ENCODE measurements at places on chromosomes 16 and 17. TPM values are rescaled to one million over a fixed set of nuclear protein-coding genes. Genes with fewer than 3 reads are reported as not detected.
A peak's percentile ranks its signal among the peaks of the same experiment; 100 is the strongest.

DNA sequence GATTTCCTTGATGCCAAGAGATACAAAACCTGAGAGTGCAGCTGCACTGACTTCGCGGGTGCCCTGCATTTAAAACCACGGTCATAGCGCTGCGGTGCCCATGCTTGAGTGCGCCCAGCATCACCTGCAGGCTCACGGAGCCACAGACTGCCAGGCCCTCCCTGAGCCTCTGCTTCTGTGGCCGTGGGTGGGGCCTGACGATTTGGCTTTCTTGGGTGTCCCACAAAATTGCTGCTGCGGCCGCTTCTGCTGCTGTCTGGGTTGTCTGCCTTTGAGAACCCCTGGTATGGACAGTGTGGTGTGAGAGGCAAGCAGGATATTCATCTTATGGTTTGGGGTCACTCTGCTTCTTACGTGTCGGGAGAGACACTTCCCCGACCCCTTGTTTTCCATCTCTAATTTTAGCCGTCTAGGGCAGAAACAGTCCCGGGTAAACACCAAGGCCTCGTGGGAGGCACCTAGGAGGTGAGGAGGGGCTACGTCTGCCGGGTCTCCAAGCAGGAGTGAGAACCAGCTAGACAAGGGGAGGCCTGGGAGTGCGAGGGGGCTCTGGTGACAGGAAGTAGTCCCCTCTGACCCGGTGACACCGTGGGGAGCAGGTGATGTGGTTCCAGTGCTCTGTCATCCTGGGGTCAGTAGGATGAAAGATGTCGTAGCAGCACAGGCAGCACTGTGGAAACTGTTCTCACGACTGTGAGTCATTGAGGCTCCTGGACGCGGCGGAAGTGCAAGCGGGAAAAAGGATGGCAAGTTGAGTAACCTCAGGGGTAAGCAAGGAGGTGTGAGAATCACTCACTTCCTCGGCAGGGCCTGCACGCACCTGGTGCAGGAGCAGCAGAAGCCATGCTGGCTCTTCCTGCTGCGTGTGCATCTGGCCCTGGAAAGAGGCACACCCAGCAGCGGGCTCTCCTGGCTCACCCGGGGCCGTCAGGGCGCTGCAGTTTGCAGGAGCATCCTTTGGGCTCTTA lies 176.3 kb downstream of the RPTOR start:
- peak; percentile 39 for DNase-seq

KRT14 gene
- total RNA-seq: 5.1 TPM

ABCA9 gene
- total RNA-seq: 12.2 TPM

DNA sequence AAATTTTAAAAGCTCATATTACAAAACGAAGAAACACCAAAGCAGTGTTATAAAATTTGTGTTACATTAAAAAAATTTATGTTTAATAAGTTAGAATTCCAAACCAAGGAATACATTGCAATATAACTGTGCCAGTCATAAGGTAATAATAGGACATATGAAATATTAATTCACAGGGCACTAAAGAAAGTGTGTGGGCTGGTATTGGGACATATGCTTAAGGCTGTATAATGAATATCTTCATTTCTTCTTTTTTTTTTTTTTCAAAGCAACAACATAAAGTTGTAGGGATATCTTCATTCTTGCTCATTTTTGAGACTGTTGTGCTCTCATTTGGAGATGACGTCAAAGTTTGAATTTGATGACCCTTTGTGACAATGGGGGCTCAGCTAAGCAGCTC lies 17.5 kb upstream of the FBXO47 start:
- DNase-seq: no peak

ITGA2B gene
- total RNA-seq: not detected

DNA sequence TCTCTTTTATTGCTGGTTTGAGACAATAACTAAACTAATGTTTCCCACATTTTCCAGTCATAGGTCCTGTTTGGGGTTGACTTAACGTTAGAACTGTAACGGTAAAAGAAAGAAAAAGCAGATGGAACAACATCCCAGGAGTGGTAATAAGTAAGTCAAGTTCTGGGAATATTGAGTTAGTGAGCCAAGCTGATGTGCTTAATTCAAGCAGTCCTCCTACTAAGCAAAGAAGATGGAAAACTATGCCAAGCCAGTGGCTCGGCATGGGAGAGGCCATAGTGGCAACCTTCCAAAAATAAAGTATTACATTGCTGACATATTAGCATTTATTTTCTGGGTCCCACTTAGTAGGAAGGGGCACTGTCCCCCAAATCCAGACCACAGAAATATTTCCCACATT lies 161.7 kb upstream of the CDH5 start:
- DNase-seq: no peak

GRCh38 chr17:4576729-4577322 lies 7.5 kb upstream of the SMTNL2 start:
- DNase-seq: no peak

DNA sequence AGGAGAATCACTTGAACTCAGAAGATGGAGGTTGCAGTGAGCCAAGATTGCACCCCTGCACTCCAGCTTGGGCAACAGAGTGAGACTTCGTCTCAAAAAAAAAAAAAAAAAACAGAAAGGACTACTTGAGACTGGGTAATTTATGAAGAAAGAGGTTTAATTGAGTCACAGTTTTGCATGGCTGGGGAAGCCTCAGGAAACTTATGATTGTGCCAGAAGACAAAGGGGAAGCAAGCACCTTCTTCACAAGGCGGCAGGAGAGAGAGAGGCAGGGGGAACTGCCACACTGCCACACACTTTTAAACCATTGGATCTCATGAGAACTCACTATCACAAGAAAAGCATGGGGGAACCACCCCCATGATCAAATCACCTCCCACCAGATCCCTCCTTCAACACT lies 9.0 kb upstream of the MILR1 start:
- DNase-seq: no peak

DNA sequence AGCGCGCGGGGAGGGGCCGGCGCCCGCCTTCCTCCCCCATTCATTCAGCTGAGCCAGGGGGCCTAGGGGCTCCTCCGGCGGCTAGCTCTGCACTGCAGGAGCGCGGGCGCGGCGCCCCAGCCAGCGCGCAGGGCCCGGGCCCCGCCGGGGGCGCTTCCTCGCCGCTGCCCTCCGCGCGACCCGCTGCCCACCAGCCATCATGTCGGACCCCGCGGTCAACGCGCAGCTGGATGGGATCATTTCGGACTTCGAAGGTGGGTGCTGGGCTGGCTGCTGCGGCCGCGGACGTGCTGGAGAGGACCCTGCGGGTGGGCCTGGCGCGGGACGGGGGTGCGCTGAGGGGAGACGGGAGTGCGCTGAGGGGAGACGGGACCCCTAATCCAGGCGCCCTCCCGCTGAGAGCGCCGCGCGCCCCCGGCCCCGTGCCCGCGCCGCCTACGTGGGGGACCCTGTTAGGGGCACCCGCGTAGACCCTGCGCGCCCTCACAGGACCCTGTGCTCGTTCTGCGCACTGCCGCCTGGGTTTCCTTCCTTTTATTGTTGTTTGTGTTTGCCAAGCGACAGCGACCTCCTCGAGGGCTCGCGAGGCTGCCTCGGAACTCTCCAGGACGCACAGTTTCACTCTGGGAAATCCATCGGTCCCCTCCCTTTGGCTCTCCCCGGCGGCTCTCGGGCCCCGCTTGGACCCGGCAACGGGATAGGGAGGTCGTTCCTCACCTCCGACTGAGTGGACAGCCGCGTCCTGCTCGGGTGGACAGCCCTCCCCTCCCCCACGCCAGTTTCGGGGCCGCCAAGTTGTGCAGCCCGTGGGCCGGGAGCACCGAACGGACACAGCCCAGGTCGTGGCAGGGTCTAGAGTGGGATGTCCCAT lies 232.8 kb downstream of the SEC14L1 start:
- DNase-seq: peak; percentile 71

- DNase-seq: no peak
Observed at GRCh38 chr16:17154981-17155380, 315.8 kb downstream of the XYLT1 start.

GRCh38 chr16:22313876-22314470 lies 16.8 kb downstream of the POLR3E start:
- peak; percentile 9 for DNase-seq

TOM1L1 gene
- total RNA-seq: 108 TPM

GRCh38 chr17:51351890-51352289 lies 91.5 kb downstream of the UTP18 start:
- no peak for DNase-seq

SCN4A gene
- total RNA-seq: not detected

DNA sequence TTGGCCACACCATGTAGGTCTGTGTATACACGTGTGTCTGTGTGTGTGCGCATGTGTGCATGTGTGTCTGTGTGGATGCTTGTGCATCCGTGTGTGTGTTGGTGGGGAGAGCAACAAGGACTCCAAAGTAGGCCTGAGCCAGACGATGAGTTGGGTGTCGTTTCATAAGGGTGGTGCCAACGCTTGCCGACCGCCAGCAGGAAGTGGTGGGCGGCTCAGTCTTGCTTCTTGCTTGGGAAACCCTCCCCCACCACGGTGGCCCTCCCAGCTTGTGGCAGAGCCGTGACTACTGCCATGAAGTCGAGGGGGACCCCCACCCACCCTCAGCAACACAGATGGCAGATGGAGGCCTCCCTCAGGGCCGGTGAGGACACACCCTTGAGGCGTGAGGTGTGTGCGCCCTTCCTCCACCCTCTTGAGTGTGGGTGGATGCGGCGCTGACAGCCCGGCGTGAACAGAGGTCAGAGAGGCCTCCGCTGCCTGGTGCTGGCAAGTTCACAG lies 17.5 kb downstream of the SBK1 start:
- DNase-seq: peak; percentile 68

DNA sequence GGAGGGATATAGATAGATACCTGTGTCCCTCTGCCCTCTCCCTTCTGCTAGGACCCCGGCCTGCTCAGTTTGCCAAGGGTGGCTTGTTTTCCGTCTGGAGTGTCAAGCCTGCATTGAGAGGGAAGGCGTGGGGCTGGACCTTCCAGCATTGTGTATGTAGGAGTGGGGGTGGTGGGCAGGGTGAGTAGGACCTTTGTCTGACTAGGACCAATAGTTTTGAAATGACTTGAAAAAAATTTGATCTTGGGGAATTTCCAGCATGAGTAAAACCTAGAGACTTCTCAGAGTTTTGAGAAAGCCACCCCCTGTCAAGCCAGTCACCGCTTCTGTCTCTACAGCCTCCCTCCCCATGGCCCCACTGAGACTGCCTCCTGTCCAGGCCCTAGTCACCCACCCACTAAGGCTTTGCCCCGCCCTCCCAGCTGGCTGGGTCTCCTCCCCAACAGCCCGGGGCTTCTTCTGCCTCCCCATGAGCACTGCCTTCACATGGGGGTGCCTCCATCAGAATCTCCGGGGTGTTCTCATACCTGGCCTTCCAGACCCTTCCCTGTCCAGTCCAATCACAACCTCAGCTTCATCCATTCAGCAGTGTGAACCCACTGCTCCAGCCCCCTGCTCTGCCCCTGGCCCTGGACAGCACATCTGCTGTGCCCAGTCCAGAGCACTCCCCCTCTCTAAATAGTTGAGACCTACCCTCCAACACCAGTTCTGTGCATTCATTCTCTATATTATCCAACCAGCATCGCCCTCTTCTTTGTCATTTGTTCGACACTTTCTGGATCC lies 207.0 kb downstream of the MSI2 start:
- no peak for DNase-seq

CD300H gene
- not detected for total RNA-seq

- DNase-seq: peak; percentile 40
Observed at GRCh38 chr17:37774504-37774903, 29.6 kb upstream of the HNF1B start.

- no peak for DNase-seq
Observed at GRCh38 chr16:15573274-15573895, 69.6 kb downstream of the MARF1 start.

CSH2 gene
- total RNA-seq: not detected

NAGLU gene
- total RNA-seq: 79.2 TPM

DNA sequence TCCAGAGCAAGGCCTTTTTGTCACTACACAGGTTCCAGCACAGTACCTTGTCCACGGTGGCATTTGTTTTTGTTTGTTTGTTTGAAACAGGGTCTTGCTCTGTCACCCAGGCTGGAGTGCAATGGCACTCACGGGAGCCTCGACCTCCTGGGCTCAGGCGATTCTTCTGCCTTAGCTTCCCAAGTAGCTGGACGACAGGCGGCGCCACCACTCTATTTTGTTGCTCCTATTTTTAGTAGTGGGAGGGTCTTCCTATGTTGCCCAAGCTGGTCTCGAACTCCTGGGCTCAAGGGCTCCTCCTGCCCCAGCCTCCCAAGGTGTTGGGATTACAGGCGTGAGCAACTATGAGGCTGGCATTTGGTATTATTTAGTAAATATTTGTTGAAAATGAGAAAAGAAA lies 10.3 kb downstream of the MRC2 start:
- DNase-seq: no peak

GRCh38 chr16:85078226-85078625 lies 34.0 kb downstream of the CIBAR2 start:
- no peak for DNase-seq

DNA sequence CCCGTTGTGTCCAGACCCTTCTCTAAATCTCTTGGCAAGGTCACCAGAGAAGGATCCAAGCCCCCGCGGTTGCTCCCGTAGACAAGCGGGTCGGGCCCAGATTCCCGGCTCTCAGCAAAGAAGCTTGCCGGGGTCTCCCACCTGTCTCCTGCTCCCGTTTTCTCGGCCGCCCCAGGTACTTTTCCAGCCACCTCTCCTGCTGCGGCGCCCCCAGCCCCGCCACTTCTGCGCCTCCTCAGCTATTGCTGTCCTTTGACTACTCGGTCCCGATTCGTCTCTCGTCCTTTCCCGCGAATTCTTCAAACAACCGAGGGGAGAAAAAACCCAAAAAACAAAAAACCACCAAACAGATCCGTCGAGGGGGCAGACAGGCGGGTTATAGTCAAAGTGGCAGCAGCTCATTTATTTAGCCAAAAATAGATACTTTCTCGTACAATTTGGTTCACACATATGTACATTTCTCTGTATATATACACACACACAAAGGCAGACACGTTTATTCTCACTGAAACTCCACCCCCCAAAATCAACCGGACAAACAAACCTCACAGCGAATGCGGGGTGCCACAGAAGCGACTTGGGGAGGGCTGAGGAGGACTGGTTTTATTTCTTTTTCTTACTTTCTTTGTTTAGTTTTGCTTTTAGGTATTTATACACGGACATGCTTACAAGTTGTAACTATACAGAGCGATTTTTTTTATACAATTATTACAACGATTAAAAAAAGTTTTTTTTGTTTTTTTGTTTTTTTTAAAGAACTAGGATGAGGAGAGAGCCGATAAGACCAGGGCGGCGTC lies 3.5 kb downstream of the IRX3 start:
- DNase-seq: peak; percentile 29

- no peak for DNase-seq
Observed at GRCh38 chr16:69188236-69188549, 1.2 kb downstream of the SNTB2 start.

DNA sequence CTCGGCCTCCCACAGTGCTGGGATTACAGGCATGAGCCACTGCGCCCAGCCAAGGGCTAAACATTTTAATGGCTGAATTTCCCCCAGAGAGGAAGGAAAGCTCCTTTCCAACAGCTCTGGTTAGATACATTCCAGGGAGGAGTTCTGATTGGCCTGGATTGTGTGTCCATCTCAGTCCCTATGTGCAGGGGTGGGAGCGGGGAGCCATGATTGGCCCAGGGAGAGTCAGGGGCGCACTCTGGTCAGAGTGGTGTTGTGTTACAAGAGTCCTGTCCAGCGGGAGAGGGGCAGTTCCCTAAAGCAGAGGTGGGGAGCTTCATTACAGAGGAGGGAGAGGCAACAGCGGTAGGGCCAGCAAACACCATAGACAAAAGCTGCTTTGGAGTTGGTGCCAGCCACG lies 75.0 kb downstream of the RAP1GAP2 start:
- no peak for DNase-seq

All from Peyer's patch (tissue), 4 donors.